COLO829 (cell line): ENCODE measurements at places on chromosomes 7 and 10.

DNA sequence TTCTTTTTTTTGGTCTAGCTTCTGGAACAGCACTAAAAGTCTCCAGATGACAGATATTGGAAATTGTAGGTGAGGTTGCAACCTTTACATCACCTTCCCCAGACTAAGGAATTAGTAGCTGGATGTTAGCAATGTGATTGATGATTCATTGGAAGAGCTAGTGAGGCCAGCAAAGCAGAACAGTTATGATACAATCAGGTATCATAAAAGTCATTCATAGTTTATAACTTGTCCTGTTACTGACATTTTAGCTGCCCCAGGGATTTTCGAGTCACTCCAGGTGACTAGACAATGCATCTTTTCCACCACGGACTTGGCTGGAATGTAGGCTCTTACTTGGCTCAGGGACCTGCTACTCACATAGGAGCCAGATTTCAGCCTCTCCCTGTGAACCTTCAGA, 15.9 kb upstream of the TCF7L2 start:
- no peak for DNase-seq

DNA sequence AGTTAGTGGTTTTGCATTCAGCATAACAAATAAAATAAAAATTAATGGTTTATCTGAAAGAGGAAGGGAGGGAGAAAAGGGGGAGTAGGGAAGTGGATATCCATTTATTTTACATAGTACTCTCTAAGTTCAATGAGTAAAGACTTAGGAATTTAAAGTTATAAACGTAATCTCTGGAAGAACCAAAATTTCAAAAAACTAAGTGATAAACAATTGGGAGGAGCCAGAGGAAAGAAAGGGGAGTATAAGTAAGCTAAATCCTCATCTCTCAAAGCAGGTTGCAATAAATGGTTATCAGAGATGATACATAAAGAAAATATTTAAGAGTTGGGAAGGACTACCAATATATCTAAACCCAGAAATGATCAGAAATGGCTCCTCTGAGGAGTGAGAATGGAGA, 46.4 kb downstream of the ANK3 start:
- no peak for DNase-seq

DNA sequence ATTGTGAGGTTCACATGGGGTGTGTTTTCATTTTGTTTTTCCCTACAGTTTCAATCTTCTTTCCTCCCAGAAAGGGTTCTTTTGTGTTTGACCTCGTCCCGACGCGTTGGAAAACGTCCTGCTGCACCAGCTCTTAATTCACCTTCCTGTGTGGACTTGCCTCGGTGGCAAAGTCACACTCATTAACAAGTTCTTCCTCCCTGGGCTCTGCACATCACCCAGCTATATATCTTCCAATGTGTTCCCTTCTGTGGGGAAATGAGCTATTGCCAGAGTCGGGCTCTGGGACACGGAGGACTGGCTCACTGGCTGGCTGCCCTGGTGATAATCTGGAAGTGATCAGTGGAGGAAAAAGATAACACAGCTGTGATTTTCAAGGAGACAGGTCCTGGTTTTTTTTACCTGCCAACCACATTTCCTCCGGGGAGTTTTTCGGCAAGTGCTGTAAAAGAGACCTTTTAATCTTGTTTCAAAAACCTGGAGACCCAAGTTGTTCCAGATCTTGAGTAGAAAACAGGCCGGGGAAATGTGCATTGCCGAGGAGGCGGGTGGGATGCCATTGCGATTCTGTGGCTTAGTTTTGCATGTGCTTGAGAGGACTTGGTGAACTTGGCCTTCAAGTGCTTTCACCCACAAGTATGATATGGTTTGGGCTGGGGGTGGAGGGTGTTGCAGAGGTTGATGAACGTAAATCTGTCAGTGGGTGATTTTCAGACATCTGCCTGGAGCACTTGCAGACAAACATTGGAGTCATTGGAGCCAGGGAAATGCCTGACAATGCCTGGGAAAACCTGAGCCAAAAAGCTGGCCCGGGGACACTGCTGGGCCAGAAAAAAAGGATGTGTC, 96.5 kb upstream of the CREB5 start:
- no peak for DNase-seq

- peak; percentile 65 for DNase-seq
These were observed 75.7 kb upstream of the EFCAB10 start for GRCh38 chr7:105656922-105657521.

GRCh38 chr10:32149252-32149955, 93.2 kb upstream of the KIF5B start:
- DNase-seq, result no peak

DNA sequence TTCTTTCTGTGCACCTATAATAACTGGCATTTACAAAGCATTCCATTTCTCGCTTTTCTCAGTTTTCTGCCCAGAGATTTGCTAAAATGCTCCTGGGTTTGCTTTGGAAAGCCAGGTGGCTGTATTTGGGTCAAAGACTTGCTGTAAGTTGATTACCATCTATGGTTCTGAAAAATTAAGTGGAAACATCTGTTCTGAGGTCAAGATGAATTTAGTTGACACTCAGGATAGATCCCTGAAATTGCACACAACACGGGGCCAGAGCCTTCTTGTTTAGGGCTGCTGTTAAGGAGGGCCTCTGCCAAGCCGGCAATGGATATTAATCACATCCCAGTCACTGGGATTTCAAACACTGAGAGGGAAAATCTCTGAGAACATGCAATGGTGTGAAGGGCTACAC, 111.6 kb upstream of the GLI3 start:
- DNase-seq, result no peak

DNA sequence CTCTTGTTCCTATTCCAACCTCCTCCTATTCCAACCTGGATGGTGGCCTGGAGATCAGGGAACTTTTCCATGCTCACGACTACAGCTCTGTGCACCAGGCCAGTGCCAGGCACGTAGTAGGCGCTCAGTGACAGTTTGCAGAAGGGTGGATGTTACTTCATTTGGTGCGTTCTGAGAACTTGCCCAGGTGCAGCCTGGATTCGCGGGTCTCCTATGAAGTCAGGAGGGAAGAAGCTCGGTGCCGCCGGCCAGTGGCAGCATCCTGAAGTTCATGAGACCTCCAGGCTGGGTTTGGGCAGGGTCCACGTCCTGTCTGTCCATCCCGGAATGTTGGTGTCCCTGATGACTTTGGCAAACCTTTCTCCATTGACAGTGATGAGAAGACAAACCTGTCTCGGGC, 21.3 kb downstream of the LHPP start:
- no peak for DNase-seq
